ENCODE measurements at places on chromosomes 2 and 18.

DNA sequence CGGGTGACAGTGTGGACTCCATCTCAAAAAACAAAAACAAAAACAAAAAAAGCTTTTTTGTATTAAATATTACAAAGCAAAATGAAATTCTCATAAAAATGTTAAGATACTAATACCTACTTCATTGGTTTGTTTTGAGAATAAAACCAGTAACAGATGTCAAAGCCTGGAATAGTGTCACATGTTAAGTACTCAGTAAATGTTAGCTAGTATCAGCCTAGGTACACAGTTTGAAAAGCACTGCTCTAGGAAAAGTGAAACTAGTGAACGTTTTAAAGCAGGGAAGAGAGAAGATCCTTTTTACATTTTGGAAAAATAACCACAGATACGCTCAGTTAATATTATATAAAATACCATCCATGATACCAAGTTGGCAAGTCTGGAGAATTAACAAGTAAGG is 37.1 kb upstream of the ADAM17 start:
- no peak for DNase-seq

DNA sequence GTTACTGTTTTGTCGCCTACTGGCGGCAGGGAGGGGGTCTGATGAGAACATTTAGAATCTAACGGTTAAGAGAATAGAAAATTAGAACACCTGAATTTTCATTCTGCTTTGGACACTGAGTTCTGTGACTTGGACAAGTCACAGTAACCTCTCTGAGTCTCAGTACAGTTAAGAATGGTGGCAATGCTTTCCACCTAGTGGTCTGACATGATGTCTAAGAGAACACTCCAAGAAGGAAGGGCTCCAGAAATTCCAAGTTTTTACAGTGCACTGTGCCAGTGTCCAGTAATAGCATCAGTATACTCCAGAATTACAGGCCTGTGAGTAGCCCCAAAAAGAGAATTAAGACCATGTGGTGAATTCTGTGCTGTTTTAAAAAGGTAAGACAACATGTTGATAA is 174.1 kb upstream of the ZFP36L2 start:
- no peak for DNase-seq

GRCh38 chr2:18910843-18911242 is 321.5 kb upstream of the NT5C1B start:
- no peak for DNase-seq

DNA sequence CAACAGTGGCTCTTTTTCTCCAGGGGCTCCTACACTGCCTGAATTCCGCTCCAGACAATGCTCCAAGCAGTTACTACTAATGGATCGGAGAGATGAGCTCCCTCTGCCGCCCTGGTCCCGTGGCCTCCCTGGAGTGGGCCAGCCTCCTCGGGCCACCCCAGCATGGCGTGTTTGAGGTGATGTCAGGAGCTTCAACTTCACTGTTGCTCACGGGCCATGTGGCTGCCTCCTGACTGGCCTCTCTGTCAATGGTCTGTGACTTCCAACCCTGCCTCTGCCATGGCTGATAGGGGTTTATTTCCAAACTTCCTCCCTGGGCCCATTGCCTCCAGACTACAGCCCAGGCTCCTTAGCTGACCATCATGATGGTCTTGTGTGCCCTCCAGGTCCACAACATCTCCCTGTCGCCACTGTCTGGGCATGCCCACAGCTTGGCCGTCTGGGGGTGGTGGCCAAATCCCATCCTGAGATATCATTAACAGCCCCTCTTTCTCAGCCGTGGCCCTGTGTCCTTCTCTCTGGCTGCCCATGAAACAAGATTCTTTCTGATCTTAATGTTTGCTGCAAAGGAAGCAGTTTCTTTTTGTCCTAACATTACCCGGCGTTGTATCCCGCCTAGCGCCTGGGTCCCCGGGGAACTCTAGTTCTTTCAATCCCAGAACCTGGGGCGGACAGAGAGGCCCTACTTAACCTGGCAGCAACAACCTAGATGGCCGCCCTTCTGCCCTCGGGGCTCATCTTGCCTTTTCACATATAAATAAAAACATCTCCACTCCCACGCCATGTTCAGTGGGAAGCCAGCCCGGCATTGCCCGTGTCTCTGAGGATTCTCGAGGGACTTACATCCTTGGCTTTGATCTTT is 38.1 kb downstream of the ATOH8 start:
- no peak for DNase-seq

- DNase-seq = no peak
Measured at GRCh38 chr18:2420367-2420766, 150.9 kb downstream of the METTL4 start.

GRCh38 chr2:215896921-215897320 is 116.4 kb downstream of the MREG start:
- no peak for DNase-seq

- DNase-seq = no peak
Measured at GRCh38 chr18:31482051-31482450, 15.9 kb upstream of the DSG2 start.

GRCh38 chr2:15076668-15077067 is 444.2 kb downstream of the LRATD1 start:
- no peak for DNase-seq

DNA sequence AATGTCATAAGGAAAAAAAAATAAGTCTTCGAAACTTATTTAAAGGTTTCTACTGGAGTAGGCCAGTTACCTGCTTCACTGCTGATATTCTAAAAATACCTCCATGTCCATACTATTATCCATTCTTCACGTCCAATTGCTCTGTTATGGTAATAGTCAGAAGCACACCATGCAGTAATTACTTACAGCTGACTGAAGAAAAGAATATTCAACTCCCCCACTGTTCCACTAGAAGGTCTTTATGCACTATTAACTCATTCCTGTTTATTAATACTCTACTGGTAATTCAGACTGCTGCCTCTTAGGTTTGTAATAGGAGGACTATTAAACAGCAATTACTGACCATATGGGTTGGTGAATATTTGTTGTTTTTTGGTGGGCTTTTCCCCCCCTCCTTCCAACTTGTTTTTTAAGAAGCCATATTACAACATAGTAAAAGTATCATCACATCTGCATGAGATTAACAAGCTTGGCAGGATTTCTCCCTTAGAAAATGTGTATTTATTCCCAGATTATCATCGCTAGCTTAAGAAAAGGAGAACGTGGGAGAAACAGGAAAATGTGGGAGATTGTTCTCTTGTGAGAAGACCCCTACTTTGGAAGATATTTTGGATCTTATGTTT is 806.4 kb upstream of the FANCL start:
- DNase-seq = no peak

- DNase-seq = no peak
Measured at GRCh38 chr18:9160014-9160413, 23.4 kb downstream of the ANKRD12 start.

- DNase-seq = no peak
Measured at GRCh38 chr2:214481204-214481603, 70.3 kb downstream of the VWC2L start.

DNA sequence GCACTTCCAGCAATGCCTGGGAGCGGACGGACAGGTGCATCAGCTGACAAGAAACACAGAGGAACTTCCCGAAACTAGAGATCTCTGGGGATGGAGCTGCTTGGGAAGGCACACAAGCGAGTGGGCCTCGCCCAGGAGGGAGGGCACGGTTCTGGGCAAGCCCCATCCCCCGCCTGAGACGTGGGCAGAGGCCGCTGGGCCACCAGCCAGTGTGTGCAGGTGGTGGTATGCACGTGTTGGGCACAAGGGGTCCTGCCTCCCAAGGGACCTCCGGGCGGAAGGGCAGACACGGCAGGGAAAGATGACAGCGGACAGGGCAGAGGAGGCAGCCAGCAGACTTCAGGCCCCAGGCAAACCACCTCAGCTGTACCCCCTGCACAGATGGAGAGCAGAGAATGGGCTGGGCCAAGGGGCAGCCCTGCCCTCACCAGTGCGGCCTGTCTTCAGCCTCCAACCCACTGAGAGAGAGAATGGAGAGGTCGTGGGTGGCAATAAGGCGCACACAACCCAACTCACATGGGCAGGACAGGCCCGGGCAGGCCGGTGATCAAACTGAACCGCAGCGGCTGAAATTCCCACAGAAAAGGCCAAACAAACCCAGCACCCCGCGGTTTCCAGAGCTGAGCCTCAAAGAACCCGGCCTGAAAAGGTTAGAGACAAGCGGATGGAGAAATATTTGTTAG is 51.2 kb downstream of the HDAC4 start:
- DNase-seq = no peak

- no peak for DNase-seq
Measured at GRCh38 chr2:32478889-32479620, 122.2 kb downstream of the BIRC6 start.

DNA sequence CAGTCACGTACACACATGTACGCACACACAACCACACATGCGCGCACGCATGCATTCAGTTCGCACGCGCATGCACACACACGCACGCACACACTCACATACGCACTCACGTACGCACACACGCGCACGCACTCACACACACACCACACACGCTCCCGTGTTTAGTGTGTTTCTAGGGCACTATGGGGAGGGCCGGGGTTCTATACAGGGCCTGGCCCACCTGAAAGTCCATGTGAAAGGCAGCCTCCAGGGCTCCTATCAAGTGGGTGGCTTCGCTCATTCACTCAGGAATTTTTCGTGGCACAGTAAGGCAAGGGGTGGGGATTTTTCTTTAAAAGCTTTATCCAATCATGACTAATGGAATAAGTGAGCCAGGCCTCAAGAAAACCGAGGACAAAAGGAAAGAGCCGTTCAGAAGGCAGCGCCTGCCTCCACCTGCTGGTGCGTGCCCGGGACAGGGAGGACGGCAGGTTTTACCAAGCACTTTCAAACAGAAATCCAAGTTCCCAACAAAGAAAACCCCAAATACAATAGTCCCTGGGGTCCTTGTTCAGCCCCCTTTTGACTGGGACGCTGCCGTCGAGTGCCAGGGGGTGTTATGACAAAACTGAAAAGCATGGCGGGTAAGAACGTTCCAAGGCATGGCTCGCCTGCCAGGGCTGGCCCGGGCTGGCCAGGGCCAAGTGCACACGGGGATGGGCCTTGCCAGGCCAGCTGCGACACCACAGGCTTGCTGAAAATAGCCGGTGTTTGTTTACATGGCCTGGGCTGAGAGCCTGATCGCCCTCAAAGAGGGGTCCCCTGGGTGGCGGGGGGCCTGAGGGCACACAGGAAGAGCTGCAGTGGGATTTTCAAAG is 110.0 kb downstream of the HDAC4 start:
- no peak for DNase-seq

DNA sequence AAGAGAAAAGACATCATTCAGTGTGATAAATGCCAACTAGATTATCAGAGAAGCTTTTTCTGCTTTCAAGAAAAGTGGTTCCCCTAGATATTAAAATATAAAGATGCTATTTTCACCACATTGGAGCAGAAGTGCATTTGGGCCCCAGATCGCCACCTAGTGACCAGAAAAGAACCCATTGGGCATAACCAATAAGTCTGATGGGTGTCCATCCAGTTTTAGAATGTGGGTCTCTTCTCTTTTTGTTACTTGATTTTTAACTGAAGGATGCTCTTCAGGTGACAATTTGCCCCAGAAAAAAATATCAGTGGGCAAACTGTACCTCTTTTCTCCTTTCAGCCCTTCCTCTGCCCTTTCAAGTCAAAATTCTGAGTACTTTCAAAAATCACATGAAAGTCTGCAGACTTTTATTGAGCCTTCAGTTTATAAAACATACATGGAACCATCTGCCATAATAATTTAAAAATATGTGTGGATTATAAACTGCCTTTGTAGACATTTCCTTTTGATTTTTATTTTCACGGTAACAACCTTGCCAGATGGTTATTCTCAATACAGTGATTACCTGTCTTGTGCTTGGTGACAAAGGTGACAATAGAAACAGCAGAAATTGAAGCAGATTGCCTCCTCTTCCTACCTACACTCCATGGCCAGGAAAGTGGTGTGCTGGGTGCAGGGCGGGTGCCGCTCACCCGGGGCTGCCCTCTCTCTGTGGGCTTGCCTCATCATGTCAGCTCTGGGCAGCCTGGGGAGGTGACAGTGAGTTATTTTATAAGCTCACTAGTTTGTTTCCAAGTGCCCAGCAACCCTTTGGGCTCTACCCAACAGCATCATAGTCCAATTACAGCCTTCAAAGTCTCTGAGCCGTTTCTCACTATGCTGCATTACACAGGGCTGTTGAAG is 124.5 kb downstream of the DCDC2C start:
- no peak for DNase-seq

GRCh38 chr2:68722712-68723111 is 11.9 kb upstream of the ARHGAP25 start:
- DNase-seq = no peak

GRCh38 chr2:10454505-10454904 is 6.4 kb upstream of the ODC1 start:
- DNase-seq = no peak

GRCh38 chr18:28181616-28182015 is 4.7 kb upstream of the CDH2 start:
- no peak for DNase-seq

GRCh38 chr18:57544936-57545660 is 41.4 kb downstream of the FECH start:
- no peak for DNase-seq

GRCh38 chr2:43268066-43268953 is 41.9 kb upstream of the ZFP36L2 start:
- no peak for DNase-seq

Data from activated CD4-positive, alpha-beta T cell treated with anti-CD3 and anti-CD28 coated beads for 24 hours (primary cell).